ENCODE measurements at places on chromosomes 12 and 14. TPM values are rescaled to one million over a fixed set of nuclear protein-coding genes. Genes with fewer than 3 reads are reported as not detected.

Gene TOMM20L
- total RNA-seq, result not detected

Gene EVL
- total RNA-seq, result 142 TPM

Gene MYF6
- total RNA-seq, result 1.1 TPM

Gene FLVCR2
- total RNA-seq, result 19.0 TPM

Gene C14orf132
- 60.5 TPM for total RNA-seq

Gene PTPN21
- total RNA-seq, result 11.8 TPM

Gene ASIC1
- total RNA-seq, result 14.3 TPM

DNA sequence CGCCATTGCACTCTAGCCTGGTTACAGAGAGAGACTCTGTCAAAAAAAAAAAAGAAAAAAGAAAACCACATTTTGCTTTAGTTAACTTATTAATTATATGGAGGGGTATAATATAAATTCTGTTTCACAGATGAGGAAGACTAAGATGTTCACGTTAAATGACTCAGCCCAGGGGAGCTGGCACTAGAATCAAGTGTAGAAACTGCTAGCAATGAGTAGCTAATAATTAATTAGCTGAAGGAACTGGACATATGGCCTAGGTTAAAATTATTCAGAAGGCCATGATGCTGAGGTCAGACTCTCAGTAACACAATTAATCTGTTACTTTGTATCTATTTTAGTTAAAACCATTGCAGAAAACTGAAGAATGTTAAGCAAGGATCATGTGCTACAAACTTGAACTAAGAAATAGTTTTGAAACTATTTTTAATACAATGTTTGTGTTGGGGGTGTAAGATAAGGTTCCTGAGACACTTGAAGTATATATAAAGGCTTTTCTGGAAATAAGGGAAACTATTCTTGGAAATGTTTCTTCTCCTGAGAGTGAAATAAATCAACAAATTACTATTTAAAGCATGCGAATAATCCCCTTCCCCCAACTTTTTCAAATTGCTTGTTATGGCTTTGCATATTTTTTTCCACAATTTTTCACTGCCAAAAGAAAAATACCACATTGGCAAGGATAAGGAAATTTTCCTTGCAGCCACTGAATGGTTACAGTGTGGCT lies 589.3 kb downstream of the SOX5 start:
- DNase-seq, result no peak

DNA sequence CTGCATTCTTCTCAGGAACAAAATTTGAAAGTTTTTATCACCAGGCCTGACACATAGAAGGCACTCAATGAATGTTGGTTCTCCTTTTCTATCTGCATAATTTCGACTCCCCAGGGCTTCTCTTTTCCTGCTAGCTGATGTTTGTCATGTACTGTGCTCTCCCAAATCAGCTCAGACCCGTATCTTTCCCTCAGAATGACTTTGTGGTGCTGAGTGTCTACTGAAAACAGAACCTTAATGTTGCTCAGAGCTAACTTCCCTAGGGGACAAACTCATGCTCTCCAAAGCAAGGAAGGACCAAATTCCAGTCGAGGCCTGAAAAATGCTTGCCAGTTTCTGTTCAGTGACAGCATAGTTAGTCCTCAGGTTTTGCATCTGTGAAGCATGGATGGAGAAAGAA lies 1.9 kb downstream of the ARHGDIB start:
- no peak for DNase-seq

- DNase-seq, result peak; percentile 88
These were observed 63.0 kb downstream of the GNS start for GRCh38 chr12:64696080-64696741.

- no peak for DNase-seq
These were observed 324.3 kb downstream of the CACNA1C start for GRCh38 chr12:2376908-2377657.

GRCh38 chr12:27937768-27938167 lies 34.8 kb downstream of the PTHLH start:
- DNase-seq, result no peak

DNA sequence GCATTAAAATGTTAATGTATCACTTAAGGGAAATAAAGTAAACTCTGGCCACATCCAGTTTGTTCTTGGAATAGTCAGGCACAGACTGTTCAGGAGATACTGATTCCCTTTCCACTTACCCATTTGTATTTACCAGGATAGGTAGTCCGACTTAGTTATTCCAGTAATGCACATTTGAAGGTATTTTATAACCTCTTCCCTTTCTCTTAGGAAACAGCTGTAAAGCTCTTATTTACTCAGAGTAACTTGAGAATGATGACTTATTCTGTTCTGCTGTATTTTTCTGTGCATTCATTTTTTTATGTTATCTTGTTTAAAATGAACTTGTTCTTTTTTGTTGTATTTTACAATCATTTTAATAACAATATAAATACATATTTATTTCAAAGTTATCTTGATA lies 78.0 kb downstream of the METTL25 start:
- DNase-seq, result no peak

- no peak for DNase-seq
These were observed 3.3 kb upstream of the CIPC start for GRCh38 chr14:77094672-77095284.

DNA sequence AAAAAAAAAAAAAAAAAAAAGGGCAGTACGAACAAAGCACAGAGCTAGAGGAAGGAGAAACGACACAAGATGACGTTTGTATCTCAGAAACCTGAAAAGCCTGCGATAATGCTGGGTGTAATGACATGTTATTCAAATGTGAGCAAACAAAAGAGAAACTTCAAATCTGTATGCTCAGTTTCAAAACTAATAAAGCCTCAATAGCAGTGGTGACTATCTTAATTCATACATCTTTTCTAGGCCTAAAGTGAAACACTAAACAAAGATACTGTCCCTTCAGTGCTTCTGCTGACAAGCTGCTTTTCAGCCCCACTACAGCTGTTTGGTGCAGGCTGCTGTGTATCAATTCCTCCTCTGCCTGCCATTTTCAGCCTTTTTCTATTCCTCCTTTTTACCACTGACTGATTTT lies 15.8 kb downstream of the ITPR2 start:
- DNase-seq, result no peak

DNA sequence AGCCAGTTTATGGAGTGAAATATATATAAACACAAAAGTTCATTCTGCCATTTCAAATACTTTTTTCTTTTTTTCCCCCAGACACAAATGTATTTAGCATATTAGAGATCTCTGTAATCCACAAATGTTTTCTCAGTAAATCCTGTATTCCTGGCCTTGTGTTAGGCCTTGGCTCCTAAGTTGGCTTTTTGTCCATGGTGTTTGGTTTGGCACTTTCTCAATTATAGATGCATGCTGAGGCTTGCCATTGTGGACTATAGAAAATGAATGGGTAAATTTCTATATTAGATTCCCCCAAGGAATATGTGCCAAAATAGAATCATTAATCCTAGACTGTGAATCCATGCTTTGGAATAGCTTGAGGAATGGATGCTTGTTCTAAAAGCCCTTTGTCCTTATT lies 17.0 kb downstream of the RIC8B start:
- DNase-seq, result no peak

GRCh38 chr12:112122823-112123690 lies 2.3 kb upstream of the TRAFD1 start:
- no peak for DNase-seq

GRCh38 chr12:13250416-13250815 lies 53.9 kb downstream of the EMP1 start:
- DNase-seq, result no peak
